ENCODE measurements at places on chromosomes 11 and 22.

DNA sequence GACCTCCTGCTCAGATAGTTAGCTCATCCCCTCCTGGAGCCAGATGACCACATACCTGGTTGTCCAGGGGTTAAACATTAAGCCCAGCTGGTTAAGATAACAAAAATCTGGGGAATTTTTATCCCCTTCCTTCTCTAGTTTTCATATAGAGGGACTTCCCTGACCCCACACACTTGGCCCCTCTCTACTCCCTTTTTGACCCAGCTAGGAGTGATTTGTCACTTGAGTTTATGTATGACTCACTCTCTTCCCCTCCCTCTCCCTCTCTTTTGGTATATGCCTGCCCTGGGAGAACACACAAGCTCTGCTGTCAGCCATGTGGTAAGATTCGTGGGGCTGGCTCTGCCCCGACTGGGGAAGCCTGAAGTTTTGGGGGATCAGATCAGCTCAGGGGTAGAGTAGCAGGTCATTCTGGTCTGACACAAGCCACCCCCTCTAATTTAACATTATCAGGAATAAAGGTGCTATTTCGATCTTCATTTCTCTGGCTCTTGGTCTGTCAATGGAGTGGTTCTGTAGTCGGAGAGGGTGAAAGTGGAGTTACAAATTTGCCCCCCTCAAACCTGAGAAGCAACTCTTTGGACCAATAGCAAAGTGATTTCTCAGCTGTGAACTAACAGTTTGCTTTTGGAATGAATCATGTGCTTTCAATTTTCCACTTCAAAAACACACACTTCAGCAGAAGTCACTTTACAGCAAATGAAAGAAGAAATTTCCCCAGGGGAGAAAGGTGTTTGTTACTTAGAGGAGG, 415.3 kb upstream of the CADM1 start:
- peak; percentile 57 for DNase-seq

DNA sequence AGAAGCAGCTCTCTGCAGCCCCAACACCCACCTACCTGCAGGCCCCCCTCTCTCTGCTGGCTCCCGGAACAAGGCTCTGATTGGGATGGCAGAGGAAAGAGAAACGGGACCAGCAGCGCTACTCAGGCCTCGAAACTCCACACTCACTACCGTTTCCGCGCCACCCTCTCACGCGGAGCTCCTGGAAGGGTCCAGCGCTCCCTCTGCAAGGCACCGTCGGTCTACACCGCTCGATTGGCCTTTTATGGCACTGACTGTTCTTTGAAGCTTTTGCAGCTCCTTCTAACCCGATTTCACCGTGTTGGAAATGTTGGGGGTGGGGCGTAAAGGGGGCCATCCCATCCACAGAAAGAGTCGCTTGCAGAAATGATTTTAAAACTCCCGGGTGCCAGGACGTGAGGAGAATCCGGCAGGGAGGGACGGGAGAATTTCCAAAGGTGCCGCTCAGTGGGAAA, 323 bp upstream of the PANX1 start:
- no peak for DNase-seq

GRCh38 chr11:19460718-19461405, 220.1 kb upstream of the E2F8 start:
- DNase-seq: peak; percentile 5

DNA sequence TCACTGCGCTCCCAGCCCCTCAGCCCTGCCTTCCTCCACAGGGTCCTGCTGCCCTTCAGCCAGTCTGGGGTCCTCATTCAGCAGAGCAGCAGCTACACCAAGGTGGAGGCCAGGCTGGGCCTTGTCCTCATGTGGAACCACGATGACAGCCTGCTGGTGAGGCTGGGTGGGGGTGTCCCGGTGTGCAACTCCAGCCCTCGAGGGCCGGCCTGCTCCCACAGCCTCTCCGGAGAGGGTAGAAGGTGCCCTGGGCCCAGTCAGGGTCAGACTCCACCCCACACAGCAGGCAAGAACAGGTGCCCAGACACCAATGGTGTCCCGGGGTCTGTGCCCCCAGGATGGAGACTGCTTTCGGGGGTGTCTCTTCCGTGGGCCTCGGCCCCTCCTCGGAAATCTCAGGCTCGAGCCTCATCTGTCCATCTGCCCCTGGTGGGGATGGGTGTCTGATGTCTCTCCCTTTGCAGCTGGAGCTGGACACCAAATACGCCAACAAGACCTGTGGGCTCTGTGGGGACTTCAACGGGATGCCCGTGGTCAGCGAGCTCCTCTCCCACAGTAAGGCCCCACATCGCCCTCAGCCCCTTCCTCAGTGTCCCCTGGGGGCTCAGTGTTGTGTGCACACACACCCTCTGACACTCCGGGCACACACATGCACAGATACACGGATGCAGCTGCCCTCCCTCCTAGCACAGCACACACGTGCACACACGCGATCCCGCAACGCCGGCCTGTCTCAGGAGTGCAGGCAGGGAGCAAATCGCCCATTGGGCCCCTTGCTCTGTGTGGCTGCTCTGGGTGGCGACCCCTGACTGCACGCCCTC, 4.9 kb downstream of the MUC5AC start:
- no peak for DNase-seq

GRCh38 chr11:3169255-3170043, 4.3 kb upstream of the OSBPL5 start:
- DNase-seq: peak; percentile 69

GRCh38 chr11:129590030-129590752, 214.5 kb downstream of the BARX2 start:
- no peak for DNase-seq

DNA sequence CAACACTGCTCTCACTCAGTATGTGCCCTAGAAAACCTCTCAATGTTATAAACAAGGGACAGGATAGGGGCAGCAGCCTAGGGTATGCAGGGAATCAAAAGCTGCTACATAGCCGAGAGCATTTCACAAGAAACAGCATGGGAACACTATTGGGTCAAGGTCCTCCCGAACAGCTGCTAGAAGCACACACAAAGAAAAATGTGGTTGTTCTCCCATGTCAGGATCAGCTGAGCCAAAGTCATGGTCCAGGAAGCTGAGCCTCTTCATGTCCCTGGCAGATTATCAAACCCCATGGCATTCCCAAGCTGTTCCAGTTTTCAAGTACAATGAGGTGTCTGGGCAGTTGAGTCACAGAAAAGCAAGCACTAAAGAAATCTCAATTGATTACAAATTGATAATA, 21.0 kb upstream of the GDPD4 start:
- DNase-seq: no peak

DNA sequence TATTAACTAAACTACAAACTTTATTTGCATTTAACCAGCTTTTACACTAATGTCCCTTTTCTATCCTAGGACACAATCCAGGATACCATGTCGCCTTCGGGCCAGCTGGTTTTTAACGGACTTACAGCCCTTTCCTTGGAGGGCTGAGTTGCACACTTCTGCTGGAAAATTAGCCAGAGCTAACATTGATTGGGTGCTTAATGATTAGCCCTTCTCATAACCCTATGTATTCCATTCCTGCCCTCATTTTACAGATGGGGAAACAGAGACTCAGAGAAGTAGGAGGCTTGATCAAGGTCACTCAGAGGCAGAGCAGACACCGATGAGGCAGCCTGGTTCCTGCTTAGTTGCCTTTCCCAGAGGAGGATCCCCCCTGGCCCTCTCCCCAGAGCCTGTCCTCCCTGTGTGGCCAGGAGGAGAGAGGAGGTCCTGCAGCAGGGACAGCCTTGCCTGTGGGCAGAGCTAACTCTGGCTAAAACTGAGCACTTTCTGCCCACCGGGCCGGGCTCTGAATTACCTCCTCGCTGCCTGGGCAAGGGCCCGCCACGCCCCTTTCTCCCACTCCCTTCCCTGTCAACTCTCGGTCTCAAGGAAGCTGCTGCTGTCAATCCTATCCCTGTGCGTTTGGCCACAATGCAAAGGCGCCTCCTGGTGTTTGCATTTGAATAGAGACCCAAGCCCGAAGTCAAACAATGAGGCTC, 59.6 kb upstream of the PAX6 start:
- DNase-seq: peak; percentile 23

- no peak for DNase-seq
Observed at GRCh38 chr11:117127171-117127901, 16.8 kb upstream of the PAFAH1B2 start.

DNA sequence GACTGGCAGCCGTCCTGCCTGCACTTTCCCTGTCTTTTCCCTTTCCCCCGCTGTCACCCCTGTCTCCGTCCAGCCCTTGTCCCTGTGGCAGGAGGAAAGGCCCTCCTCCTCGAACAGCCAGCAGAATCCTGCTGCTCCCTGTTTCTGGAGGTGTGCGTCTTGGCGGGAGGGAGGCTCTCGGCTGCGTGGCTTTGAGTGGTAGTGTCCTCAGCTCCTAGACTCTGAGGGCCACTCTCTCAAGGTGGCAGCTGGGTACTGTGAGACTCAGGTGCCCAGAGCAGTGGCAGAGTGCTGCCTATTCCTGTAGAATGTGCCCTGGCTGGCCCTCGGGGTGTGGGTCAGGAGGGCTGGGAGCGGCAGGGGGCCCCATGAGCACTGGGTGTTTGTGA, 9.1 kb upstream of the RANBP1 start:
- DNase-seq: no peak

- no peak for DNase-seq
Observed at GRCh38 chr11:126537492-126537891, 182.0 kb downstream of the ST3GAL4 start.

GRCh38 chr11:297586-298405, 1.5 kb downstream of the IFITM5 start:
- no peak for DNase-seq

GRCh38 chr22:27783436-27784119, 18.0 kb downstream of the MN1 start:
- DNase-seq: no peak

- no peak for DNase-seq
Observed at GRCh38 chr11:79956061-79956460, 515.2 kb upstream of the TENM4 start.

GRCh38 chr22:38205261-38206128, 3.7 kb downstream of the MAFF start:
- no peak for DNase-seq

- no peak for DNase-seq
Observed at GRCh38 chr11:35888961-35889360, 54.9 kb upstream of the LDLRAD3 start.

GRCh38 chr11:72239313-72239848, 4.6 kb downstream of the PHOX2A start:
- DNase-seq: no peak

DNA sequence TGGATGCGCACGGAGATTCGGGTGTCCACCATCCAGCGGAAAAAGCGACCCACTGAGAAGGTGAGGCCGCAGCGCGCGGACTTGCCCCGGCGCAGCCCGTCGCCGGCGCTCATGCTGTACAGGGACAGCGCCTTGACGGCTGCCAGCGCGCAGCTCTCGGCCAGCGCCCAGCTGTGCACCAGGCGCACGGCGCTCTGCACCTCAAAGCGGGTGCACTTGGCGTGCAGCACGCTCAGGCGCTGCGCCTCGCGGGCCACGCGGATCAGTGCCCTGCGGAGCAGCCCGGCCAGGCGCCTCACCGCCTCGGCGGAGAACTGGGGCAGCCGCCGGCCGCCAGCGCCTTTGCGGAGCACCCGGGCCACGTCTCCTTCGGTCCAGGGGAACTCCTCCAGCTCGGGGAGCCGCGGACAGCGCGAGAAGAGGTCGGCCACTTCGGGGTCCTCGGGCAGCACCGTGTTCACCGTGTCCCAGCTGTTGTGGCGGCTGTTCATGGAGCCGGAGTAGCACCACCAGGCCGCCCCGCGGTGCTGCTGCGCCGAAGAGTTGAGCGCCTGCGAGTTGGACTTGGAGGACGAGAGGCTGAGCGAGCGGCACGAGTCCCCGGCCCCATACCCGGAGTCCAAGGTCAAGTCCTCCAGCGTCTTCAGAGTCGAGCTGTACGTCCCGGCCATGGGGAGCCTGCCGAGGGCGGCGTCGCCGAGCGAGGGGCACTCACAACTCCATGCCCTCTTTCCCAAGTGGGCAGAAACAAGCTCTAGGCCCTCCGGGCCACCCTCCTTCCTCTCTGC, 703 bp downstream of the ABTB2 start:
- DNase-seq: peak; percentile 71

- DNase-seq: no peak
Observed at GRCh38 chr11:116061322-116061721, 557.1 kb upstream of the CADM1 start.

DNA sequence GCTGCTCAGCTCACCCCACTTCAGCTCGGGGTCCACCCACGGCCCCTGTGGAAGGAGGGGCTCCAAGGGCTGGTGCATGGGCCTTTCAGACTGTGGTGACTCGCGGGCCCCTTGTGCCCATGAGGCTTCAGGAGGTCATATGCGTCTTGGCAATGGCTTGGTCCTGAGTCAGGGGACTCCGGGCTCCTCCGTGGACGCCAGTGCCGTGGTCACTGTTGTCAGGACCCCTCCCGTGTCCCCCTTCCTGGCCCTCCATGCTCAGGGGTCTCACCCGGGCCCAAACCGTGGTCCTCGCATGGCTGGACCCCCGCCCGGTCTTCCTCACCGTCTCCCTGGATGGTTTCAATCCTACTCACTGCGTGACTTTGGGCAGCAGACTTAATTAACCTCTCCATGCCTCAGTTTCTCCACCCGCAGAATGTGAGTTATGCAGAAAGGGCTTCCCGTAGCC, 436.4 kb downstream of the TBC1D22A start:
- DNase-seq: no peak

GRCh38 chr11:44159848-44160721, 64.6 kb downstream of the EXT2 start:
- no peak for DNase-seq

DNA sequence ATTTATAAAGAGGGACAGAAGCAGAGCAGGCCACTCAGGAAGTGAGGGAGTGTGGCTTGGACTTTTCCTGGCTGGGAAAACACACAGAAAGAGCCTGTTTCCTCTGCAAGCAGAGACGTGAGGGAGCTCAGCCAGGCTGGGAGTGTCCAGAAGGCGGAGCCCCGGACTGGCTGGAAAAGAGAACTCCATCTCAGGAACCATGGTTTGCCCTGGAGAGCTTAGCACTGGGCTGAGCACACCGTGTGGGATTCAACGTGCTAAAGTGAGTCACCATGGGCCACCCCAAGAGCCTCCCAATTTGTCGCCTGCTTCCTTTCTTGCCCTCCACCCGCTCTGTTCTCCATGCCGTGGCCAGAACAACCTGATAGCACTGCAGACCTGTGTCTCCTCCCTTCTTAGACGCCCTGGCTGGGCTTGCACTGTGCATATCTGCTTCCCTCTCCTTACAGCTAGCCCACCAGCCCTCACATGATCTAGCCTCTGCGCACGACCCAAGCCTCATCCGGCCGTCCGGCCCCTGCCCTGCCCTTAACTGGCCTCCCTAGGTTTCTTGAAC, 51.8 kb downstream of the GALNT18 start:
- DNase-seq: peak; percentile 62

- peak; percentile 39 for DNase-seq
Observed at GRCh38 chr11:62702246-62702645, 5.0 kb downstream of the BSCL2 start.

DNA sequence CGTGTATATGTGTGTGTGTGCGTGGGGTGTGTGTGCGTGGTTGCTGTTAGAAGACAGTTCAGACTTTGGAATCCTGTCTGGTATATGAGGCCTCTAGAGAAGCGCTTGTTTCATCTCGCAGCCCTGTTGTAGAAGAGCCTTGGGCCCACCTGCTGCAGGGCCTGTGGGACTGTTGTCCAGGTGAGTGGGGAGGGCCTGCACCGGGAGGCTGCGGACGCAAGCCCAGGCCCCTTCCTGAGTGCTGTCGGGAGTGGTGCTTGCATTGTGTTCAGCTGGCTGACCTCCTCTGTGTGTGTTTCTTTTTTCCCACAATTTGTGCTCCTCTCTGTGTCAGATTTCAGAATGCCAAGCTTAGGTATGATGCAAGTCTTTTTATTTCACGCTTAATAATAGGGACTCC, 128.4 kb downstream of the TBC1D22A start:
- DNase-seq: no peak

- DNase-seq: no peak
Observed at GRCh38 chr11:134579724-134580609, 167.9 kb upstream of the B3GAT1 start.

Measured in mammary epithelial cell (primary cell).